Stimulated activated CD8-positive, alpha-beta memory T cell treated with anti-CD3 and anti-CD28 coated beads, Interleukin-12 subunit alpha, Interleukin-12 subunit beta, amount 100 ng/mL, for 4 hours (primary cell): ENCODE measurements at places on chromosomes 4 and X.

DNA sequence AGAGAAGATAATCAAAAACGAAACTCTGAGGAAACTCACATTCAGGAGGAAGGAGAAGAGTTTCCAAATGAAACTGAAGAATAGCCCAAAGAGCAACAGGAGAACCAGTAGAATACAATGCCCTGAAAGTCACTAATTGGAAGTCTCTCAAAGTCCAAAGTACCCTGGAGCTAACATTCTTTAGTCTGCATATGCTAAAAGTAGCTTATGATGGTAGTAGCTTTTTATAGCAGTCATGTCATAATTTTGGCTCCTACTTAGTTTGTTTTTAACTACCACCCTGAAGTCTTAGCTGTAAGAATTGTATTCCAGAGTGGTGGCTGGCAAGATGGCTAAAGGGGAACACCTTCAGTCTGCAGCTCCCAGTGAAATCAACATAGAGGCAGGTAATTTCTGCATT is 100.3 kb upstream of the FGF16 start:
- DNase-seq = no peak

DNA sequence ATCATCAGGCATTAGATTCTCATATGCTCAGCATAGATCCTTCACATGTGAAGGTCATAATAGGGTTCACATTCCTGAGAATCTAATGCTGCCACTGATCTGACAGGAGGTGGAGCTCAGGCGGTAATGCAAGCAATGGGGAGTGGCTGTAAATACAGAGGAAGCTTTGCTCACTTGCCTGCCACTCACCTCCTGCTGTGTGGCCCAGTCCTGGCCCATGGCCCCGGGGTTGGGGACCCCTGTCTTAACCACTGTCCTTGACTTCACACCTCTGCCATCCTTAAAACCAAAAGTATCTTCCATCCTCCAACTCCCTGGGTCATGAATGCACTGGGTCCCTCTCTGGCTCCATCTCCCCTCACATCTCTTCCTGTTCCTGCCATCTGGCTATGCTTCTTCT is 129.1 kb downstream of the HMX1 start:
- DNase-seq = no peak

DNA sequence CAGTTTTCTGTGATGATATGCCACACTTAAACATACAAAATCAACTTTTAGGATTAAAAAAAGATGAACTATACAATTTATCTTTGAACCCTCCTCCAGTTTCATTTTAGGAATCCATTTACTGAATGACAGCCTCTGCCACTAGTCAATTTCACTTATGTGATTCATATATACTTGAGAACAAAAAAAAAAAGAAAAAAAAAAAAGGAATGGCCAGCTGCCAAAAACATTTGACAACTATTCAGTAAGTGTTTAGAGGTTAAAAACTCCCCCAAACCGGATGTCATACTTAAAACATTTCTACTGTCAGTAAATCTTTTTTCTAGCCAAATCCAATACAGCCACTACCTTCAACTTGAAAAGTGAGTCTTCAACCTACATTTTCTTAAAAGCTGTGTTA is 266.7 kb upstream of the MAGEB2 start:
- no peak for DNase-seq

DNA sequence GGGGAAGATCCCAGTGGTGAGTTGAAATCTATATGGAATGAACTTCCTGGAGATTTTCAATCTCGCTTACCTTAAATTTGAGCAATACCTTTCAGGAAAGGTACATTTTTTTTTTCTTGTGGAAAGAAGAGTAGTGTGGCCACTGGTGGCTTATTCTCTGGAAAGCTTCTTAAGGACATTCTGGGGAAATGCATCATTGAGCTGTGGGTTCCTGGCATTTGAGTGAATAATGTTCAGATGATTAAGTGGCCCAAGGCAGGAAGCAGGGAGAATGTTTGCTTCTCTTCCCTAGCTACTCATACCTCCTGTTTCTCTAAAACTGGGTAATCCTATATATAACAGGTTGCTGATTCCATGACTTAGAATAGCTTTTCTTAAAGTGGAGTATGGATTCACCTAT is 31.8 kb downstream of the STAG2 start:
- DNase-seq = no peak
